ENCODE measurements at places on chromosomes 4 and X. TPM values are rescaled to one million over a fixed set of nuclear protein-coding genes. Genes with fewer than 3 reads are reported as not detected.

The NPY1R gene
- total RNA-seq, result 2.2 TPM

The FAM47A gene
- not detected for total RNA-seq

The RNF128 gene
- 12.0 TPM for total RNA-seq

The SMIM43 gene
- not detected for total RNA-seq

The AASDH gene
- total RNA-seq, result 32.5 TPM

Data from upper lobe of left lung (tissue), 6 donors.